Activated CD8-positive, alpha-beta T cell treated with anti-CD3 and anti-CD28 coated beads for 36 hours (primary cell): ENCODE measurements at places on chromosomes 3 and 15. TPM values are rescaled to one million over a fixed set of nuclear protein-coding genes. Genes with fewer than 3 reads are reported as not detected.

Gene CCDC54
- total RNA-seq: not detected

GRCh38 chr3:89762405-89762804 lies 655.0 kb downstream of the EPHA3 start:
- DNase-seq: no peak

GRCh38 chr3:99863588-99863987 lies 45.9 kb downstream of the CMSS1 start:
- no peak for DNase-seq

DNA sequence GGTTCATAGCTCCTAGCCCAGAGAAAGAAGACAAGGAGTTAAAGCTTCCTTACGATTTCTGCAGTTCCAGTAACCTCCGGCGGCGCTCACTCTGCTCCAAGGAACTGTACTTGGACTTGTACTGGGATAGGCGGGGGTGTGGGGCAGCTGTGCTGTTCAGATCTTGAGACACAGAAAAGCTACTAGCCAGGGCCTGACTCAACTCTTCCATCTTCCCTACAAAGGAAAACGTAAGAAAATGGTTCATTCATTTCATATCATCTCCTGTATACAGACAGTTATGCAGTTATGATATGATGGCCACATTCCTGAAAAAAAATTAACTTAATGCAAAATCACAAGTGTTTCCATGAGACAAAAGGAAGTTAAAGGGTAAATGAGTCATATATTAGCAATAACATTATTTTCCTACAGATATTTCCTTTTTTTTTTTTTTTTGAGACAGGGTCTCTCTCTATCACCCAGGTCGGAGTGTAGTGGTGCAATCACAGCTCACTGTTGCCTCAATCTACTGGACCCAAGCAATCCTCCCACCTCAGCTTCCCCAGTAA lies 4.6 kb downstream of the SNUPN start:
- DNase-seq: peak; percentile 30

Gene TRIM42
- not detected for total RNA-seq

GRCh38 chr3:127222163-127222562 lies 29.2 kb downstream of the PRR23E start:
- no peak for DNase-seq

Gene CPNE9
- total RNA-seq: not detected

DNA sequence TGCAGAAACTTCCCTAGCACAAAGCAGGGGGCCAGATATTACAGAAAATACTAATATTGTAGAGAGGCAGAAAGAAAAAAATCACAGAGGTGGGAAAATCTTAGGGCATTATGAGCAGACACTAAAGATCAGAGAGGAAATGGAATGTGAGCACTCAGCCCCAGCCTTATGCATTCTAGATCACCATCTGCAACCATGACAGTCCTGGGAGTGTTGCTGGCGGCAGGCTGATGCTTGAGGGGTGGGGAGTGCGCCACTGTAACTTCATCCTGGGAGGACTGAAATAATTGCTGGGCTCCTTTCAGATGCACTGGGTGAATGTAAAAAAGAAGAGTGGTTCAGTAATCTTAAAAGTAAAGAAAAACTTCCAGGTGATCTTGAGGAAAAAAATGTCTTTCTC lies 427.6 kb upstream of the SEMA6D start:
- no peak for DNase-seq

DNA sequence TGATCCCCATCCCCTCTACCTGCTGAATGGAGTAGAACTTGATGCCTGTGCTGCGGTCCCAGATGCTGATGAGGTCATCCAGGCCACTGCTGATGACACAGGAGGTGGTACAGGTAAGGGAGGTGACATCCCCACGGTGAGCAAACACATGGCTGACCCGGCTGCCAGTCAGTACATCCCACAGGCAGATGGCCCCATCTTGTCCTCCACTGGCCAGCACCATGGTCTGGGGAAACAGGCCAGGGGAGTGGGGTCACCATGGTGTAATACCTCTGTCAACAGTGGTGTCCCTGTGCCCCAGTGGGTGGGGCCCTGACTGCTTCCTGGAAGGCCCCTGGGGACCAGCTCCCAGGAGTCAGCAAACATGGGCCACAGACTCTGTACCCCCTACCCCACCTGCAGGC lies 33.3 kb downstream of the PTPN23 start:
- DNase-seq: no peak

DNA sequence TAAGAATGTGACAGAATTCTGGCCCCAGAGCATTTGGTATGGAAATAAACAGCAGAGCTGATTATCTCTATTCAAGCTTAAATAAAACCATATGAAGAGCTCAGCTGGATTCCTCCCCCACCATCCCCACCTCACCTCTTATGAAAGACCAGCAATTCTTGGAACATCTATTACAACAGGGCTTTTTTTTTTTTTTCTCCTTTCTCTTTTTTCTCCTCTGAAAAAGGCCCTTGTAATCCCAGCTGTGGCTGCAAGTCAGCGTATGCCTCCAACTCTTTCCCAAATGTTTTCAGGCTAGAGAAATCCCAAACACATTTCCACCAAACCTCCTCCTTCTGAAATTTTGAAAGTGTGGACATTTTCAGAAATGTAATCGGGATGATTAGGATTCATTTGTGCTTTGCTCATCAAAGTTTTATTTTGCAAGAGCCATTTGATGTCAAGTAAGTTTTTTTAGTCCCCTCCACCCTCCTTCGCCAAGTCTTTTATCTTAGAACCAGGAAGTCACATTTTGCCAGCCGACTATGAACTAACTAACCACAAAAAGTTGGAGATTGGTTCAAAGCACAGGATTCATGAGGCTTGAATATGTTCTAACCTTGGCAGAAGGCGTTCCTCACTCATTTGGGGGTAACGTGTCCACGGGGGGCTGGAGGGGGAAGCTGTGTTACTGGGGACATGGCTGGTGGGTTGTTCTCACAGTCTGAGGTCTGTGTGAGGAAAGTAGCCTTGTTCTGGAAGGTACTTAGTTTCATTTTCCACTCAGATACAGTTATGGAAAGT lies 142.0 kb upstream of the PDZRN3 start:
- DNase-seq: no peak

GRCh38 chr3:32113566-32113965 lies 7.1 kb downstream of the GPD1L start:
- peak; percentile 37 for DNase-seq

DNA sequence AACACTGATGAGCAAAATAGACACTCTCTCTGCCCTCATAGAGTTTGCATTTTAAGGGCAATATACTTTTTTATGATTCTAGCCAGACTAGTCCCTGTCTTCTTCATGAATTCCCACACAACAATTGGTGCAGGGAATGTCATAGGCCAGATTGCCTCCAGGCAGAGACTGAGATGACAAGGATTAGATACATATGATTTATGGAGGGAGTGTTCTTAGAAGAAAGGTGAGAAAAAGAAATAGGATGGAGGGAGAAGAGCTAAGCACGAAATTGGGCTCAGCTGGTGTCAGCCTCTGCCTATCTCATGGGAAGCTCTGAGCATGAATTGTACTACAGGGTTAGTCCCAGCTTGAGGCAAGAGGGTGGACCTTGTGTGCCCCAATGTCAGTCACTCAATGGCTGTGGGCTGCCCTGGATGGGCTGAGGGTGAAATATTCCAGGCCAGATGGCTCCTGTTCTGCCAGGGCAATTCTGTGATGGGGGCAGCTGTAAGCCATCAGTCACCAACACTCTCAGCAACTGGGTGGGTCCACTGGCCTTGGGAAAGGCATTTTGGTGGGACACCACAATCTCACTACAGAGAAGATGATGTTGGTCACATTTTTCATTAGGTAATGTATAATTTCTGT lies 31.1 kb downstream of the EIF1B start:
- no peak for DNase-seq

- no peak for DNase-seq
Measured at GRCh38 chr3:30505866-30506520, 100.4 kb upstream of the TGFBR2 start.

Gene RBPMS2
- not detected for total RNA-seq

Gene SRGAP3
- 2.5 TPM for total RNA-seq
